ENCODE measurements at places on chromosomes 7 and 10.

GRCh38 chr10:124345521-124345920, 73.2 kb downstream of the OAT start:
- DNase-seq = no peak

GRCh38 chr7:49937608-49938007, 155.4 kb downstream of the ZPBP start:
- no peak for DNase-seq

DNA sequence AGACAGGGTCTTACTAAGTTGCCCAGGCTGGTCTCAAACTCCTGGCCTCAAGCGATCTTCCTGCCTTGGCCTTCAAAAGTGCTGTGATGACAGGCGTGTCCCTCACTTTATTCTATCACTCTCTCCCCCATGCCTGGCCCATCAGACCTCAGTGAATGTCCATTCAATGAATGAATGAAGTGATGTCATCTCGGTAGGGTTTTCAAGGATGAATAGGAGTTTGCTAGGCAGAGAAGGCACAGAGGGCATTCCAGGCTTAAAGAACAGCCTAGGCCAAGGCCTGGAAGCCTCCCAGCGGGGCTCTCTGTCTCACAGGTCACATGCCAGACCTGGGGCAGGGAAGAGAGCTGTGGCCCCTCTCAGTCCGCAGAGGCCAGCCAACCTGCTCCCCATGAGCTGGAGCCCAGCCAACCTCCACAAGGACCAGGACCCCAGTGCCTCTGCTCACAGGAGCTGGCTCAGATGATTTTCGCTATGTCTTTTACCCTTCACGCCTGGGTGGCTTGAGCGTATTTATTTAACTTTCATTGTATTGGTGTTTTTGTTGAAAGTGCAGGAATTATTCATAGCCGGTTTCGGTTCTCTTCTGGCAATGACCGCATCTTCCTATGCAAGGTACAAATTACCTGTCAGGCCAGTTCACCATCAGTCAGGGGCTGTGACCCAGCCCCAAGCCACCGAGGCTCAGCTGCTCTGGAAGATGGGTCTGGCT, 11.8 kb upstream of the TNRC18 start:
- DNase-seq = no peak

DNA sequence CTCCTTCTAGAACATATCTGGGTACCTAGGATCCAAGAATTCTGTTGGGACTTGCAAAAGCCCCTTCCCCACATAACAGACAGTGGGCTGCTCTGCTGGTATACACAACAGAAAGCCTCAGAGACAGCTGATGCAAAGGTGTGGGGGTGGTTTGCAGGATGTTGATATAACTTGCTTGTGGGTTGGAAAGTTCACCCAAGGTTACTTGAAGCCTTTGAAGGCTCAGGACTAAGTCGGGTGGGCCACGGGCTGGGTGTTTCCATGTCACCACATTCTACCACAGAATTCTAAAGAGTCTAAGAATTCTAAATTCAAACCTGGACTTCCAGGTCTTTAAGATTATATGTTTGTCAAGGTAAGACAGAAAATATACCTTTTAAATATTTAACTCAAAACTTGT, 7.4 kb upstream of the NRCAM start:
- DNase-seq = no peak

DNA sequence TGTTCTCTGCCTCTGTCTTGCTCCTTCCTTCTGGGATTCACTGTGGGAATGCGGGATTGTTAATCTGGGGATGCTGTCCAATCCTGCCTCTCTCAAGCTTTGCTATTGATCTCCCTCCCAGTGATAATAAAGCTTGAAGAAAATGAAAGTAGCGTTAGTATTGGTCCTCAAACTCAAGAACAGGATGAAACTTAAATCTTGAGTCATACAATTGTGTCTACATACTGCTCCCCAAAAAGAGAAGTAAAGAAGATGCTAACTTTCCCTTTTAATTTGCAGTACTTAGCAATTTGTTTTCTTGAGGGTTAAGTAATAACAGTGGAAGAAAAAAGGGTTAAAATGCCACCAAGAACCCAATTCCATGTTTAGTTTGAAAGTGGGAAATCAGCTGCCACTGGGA, 13.6 kb downstream of the CFTR start:
- no peak for DNase-seq

DNA sequence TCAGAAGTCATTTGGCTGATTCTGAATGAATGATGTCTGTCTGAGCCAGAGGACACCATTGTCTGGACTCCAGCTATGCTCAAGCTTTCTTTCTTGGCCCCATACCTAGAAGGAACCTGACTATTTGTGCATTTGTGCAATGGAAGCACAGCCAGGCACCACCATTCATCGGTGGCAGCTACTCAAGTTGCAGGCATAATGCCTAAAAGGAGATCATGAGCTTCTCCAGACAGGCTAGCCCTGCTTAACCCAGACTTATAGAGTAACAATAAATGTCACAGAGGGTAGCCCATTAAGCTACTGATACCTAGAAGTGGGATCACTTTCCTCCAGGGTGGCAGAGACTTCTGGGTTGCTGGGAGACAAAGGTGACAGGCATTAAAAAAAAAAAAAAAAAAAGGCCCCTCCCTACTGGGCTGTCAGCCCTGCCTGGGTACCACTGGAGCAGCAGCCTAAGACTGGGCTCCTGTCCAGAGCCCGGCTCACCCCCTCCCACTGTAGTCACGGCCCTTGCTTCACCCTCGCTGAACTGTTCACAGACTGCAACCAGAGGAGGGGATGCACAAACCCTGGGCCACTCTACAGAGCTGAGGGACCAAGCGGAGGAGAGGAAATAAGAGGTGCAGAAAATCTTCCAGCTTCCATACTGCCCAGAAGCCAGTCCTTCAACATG, 75.4 kb upstream of the ATP6V0A4 start:
- no peak for DNase-seq

DNA sequence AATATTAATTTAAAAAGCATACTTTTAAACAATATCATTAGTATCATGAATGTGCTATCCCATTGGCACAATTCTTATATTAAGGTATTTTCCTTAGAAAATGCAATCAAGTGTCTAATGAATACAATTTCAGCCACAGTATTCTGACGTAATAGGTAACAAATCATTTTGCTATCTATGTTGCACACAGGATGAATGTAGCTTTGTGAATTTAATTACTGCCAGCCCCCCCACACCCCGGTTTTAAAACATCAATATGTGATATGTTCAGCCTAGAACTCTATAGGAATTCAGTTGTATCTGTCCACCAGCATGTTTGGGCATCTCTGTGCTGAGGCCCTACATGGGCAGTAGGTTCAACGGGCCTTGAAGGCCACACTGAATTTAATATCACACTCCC, 274.6 kb downstream of the PLXDC2 start:
- DNase-seq = no peak

- DNase-seq = no peak
Observed at GRCh38 chr7:25953859-25954258, 198.1 kb upstream of the NFE2L3 start.

GRCh38 chr7:46745707-46746090, 824.6 kb upstream of the IGFBP3 start:
- DNase-seq = no peak

GRCh38 chr7:134350709-134351108, 34.0 kb upstream of the SLC35B4 start:
- DNase-seq = no peak

DNA sequence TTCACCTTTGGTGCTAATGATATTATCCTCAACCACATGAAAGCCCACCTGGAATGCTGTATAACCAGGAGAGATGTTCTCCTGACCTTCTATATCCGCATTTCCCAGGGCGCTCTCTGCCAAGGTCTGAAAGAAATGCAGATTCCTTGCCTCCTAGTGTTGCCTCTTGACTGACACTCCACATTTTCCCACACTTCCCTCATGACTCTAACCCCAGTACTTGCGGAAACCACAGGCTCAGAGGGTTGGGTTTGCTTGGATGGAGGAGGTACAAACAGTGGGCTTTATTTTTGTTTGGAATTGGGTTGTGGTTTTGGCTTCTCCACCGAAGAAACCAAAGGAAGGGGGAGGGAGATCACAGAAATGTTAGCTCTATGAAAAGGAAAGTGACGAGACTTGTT, 222.9 kb upstream of the CELF2 start:
- DNase-seq = no peak

GRCh38 chr10:6151087-6151977, 51.4 kb upstream of the PFKFB3 start:
- no peak for DNase-seq

- DNase-seq = no peak
Observed at GRCh38 chr10:123997013-123997412, 96.4 kb downstream of the CHST15 start.

- DNase-seq = no peak
Observed at GRCh38 chr10:6101181-6101580, 12.3 kb downstream of the RBM17 start.

- peak; percentile 10 for DNase-seq
Observed at GRCh38 chr7:93799750-93800357, 90.7 kb downstream of the TFPI2 start.

DNA sequence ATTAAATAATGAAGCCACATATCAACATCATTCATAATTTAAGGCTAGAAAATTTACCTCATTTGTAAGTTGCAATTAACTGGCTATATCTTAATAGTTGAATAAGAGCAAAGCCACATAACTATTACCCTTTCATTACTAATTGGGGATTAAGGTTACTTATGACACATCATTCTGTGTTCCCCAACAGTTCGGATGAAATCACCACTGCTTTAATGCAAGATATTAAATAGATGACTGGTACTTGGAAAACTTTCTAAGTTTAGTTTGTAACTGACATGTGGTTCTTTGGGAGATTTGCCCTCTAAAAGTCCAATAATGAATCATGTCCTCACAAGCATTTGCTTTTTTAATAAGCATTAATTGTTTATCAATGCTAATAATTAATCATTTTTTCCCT, 109.1 kb downstream of the MTERF1 start:
- no peak for DNase-seq

- no peak for DNase-seq
Observed at GRCh38 chr10:30068492-30069223, 9.3 kb upstream of the JCAD start.

DNA sequence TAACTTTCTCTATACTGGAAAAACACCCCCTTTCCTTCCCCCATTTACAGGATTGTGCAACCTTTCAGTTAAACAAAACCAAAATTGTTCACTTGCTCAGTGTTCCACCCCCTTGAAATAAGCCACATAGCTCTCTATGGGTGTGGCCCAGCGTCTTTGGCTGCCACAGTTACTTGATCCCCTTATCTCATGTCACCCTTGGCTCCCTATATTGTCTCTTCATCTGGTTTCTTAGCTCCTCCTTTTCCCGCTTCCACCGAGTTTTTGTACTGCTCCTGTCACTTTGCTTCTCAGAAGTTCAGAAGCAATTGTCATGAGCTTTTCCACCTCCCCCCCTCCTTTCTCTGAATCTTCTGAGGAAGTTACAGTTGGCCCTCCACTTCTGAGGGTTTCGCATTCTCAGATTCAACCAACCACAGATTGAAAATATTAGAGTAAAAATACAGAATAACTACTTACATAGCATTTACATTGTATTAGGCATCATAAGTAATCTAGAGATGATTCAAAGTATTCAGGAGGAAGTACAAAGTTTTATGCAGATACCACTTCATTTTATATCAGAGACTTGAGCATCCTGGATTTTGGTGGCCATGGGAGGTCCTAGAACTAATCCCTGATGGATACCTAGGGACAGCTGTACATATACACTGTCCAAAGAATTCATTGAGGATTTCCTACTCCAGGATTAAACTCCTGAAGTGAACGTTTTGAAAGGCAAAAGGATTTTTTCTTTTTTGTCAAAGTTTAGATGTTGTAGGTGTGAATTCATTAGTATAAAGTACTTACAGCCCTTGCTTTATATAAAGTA, 60.4 kb downstream of the ADD3 start:
- no peak for DNase-seq

- DNase-seq = no peak
Observed at GRCh38 chr10:3236644-3237404, 64.2 kb upstream of the PITRM1 start.

GRCh38 chr10:68489919-68490318, 18.1 kb upstream of the DNA2 start:
- DNase-seq = no peak

GRCh38 chr10:21349912-21350286, 175.6 kb downstream of the SKIDA1 start:
- no peak for DNase-seq

GRCh38 chr7:101174322-101174854, 5.7 kb downstream of the NAT16 start:
- DNase-seq = no peak

- DNase-seq = no peak
Observed at GRCh38 chr7:1694611-1695511, 24.8 kb downstream of the ELFN1 start.

DNA sequence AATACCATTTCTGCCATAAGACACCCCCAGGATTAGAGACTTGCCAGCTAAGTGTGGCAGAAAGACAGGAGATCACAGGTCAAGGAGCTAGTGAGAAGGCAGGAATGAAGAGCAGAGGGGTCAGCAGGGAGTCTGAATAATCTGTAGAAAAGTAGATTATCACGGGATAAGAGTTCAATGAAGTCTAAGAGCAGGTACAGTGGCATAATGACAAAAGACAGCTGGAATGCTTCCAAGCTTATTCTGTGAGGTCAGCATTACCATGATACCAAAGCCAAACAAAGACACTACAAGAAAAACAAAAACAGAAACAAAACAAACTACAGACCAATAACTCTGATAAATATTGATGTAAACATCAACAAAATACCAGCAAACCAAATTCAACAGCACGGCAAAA, 20.8 kb downstream of the PILRA start:
- DNase-seq = no peak

DNA sequence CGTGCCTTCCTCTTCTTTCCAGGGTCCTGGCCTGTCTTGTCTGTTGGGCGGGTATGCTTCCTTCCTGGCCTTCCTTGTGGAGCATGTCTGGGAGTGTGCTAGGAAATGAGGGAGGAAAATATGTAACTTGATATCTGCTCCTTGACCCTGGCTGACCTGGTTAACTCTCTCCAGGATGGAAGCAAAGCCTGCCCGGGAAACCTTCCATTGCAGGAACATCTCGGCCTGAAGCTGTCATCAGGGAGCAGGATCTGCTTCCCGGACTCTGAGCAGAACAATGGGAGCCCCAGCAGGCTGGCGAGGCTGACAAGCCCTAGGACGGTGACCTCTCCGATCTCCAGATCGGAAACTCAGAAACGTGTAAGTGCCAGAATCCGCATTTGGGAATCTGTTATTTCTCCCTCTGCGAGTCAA, 340.3 kb downstream of the FRMD4A start:
- DNase-seq = no peak

DNA sequence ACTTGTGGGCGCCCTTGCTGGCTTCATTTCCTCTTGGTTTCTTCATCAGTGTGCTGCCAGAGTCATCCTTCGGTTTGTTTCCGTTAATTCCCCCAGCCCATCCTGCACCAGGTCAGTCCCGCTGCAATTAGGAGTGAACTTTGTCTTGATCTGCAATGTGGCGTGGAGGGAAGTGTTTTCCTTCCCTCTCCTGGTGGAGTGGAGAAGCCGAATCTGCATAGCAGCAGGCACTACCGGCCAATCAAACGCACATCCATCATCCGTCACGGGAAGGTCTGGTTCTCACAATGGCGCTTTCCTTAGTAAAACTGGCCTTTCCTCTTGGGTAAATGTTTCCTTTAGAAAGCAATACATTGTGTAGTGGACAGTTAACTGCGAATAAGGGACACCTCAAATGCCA, 337.5 kb downstream of the CXCL12 start:
- no peak for DNase-seq
